ENCODE measurements at places on chromosomes 7 and 10. TPM values are rescaled to one million over a fixed set of nuclear protein-coding genes. Genes with fewer than 3 reads are reported as not detected.

DNA sequence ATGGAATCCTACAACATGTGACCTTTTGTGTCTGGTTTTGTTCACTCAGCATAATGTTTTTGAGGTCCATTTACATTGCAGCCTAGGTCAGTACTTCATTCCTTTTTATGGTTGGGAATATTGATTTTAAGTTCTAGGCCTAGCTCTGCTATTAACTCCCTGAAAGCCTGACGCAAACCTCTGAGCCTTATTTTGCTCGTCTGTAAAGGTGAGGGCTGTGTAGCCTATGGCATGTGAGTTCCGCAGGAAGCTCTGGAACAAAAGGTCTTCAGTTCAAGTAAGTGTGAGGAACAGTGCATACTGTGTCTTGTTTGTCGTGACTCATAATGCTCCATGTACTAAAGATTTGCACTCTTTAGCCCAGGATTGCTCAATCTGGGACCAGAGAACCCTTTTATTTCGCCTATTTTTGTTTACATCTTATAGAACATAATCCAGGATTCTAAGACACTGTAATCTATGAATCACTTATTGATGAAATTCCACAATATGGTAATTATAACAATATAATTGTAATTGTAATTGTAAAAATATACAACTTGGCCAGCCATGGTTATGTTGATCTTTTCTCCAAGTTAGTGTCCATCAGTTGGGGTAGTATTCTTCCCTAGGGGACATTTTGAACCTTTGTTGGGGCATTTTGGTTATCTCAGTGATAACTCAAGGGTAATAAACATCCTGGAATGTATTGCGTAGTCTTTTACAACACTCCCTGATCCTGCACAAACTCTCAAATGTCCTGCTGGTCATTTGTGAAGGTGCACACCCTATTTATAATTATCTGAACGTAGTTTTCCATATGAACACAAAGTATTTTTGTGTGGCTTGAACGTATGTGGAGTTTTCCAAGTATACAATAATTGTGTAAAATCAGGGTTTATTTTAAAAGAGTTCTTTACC, 184.7 kb downstream of the VTI1A start:
- no peak for DNase-seq

The GIMAP5 gene
- total RNA-seq: 19.2 TPM

DNA sequence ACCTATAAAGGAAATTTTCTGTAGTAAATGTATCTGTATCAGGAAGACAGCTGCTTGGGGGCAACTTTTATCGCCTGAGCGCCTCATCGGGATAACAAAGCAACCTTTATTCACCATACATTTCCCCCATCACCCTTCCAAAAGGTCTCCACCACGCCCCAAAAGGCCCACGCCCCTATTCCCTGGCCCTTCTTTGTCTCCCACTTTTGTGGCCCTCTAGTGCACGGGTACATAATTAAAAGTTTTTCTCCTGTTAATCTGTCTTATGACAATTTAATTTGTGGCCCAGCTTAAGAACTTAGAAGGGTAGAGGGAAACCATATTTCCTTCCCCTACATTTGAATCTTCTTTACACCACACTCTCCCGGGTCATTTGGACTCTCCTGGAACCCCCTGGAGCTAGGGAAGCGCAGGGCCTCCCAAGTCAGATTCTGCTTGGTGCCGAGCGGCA, 625 bp downstream of the RP9 start:
- no peak for DNase-seq

The RP9 gene
- 14.3 TPM for total RNA-seq

DNA sequence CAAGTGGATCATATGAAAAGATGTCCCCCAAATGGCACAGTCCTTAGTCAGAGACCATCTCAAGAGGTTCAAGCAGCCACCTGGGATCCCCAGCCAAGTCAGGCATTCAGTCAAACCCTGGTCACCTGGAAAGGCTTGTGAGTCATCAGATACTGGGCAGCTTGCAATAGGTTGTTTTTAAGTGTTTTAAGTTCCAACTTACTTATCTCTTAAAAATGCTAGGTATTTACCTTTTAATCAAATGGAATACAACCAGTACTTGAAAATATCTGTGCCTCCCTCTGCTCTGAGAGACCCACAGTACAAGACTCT, 262.2 kb downstream of the WDR11 start:
- no peak for DNase-seq

GRCh38 chr10:5503477-5503835, 4.1 kb upstream of the CALML5 start:
- peak; percentile 78 for DNase-seq

DNA sequence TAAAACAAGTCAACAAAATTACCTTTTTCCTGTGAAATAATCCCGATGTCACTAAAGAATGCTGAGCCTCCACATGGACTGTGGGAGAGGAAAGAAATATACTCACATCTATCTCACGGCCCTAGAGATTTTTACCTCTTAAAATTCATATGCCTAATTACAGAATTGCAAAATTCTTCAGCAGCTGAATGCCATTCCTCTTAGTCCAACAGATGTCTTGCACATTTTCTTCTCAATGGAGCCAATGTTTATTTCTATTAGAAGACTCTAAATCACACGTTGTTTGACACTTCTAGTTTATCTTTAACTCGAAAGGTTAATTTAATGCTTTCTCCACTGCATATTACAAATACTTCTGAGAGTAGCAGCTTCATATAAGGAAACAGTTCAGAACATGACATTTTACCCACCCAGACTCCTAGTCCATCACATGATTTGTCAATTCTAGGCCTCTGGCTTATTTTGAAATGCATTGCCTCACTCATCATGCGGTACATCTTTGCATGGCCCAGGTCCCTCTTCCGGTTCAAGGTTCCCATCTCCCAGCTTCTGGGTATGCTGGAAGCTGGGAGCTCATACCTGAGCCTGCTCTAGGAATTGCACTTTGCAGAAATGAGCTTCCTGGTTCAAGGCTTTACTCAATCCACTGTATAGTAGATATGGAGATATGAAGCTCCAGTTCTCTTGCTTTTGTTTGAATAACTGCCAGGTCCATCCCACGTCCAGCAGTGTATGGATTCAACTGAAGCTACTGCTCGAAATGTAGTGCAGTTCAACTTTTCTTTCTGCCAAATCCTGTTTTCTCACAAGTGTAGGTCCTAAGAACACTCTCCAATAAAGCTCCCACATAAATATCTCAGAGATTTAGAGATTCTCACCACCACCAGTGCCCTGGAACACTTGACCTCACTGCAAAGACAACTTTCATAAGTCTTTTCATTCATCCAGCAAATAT, 306.2 kb downstream of the GPR37 start:
- no peak for DNase-seq

- DNase-seq: no peak
Measured at GRCh38 chr7:48628793-48629349, 295.5 kb upstream of the CDC14C start.

GRCh38 chr7:127847641-127848040, 183.6 kb downstream of the LRRC4 start:
- DNase-seq: no peak

- no peak for DNase-seq
Measured at GRCh38 chr7:139038691-139039090, 2.8 kb upstream of the ZC3HAV1L start.

- DNase-seq: no peak
Measured at GRCh38 chr7:88590963-88591362, 168.5 kb upstream of the ZNF804B start.

- DNase-seq: peak; percentile 37
Measured at GRCh38 chr7:156474241-156474743, 166.3 kb upstream of the RNF32 start.

DNA sequence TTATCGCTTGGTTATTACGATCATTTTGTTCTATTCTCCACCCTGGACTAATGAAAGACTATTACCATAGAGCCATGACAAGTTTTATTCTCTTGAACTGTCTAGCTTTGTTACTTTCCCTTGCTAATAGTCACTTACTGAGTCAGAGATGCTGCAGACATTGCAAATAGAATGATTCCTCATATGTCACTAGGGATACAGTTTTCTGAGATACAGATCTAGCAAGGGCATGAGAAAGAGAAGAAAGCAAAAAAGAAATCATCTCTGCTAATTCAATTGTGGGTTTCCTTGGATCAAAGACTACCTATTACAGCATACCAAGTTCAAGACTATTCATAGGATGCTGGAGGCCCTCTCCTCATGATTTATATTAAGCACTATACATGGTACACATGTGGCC, 204.3 kb downstream of the MBL2 start:
- DNase-seq: no peak
